ENCODE measurements at places on chromosomes 1 and 21.

DNA sequence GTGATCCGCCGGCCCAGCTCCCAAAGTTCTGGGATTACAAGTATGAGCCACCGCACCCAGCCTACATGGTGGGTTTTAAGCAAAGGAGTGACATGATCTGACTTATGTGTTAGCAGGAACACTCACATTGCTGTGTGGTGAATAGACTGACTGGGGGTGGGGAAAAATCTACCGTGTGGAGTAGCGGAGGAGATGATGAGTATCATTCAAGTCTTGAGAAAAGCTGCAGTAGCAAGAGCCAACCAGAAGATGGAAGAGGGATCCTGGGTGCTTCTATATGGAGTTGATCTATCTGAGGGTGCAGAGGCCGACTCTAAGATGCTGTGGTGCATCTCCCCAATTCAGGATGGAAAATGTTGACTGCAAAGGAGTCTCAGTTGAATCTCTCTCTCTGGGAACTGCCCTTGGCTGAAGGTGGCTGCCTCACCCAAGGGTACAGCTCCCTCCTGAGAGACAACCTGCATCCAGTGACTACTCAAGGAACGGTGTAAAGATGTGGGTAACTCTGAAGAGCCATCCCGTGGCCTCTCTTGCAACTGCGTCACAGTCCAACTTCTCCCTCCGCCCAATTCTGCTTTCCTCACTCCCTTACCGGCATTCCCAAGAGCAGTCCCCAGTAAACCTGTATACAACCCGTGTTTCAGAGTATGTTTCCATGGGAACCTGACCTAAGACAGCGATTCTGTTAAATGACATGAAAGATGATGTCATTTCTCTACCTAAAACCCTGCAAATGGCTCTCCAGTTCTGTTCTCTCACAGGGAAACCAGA, 7.4 kb upstream of the B3GALNT2 start:
- DNase-seq = no peak

DNA sequence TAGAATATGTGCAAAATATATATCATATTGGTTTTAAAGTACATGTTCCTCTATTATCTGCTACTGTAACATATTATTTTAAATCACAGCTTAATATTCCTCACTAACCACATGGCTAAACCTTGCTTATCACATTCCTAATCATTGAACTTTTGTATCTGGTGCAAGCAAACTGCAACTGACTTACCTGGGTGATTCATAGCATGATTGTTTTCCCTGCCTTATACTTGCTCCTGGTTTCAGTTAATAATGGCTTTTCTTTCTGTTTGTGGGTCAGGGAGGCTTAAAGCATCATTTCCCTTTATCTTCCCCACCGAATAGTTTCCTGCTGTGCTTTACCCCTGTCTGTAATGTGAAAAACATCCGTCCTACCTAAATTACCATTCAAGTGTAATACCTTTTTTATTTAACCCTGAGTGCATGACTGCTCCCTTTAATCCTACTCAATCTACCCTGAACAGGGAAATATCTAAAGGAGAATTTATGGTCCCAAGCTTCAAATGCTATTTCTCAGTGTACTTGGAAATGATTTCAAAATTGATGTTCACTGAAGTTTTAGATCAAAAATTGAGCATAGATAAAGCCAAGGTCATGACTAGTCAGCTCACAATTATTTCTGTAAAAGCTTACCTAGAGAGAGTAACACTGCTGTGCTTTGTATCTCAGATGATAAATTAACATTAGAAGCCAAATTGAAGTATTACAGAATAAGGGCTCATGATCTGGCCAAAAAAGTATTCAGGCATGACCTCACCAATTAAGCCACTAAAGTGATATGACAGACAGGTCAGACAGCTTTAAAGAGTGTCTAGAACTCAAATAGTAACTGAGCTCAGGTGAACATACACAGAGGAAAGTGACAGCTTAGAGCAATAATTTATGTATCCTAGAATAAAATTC, 507.1 kb downstream of the BRINP3 start:
- DNase-seq = no peak

GRCh38 chr1:201537891-201538611, 876 bp upstream of the NAV1 start:
- DNase-seq = no peak

DNA sequence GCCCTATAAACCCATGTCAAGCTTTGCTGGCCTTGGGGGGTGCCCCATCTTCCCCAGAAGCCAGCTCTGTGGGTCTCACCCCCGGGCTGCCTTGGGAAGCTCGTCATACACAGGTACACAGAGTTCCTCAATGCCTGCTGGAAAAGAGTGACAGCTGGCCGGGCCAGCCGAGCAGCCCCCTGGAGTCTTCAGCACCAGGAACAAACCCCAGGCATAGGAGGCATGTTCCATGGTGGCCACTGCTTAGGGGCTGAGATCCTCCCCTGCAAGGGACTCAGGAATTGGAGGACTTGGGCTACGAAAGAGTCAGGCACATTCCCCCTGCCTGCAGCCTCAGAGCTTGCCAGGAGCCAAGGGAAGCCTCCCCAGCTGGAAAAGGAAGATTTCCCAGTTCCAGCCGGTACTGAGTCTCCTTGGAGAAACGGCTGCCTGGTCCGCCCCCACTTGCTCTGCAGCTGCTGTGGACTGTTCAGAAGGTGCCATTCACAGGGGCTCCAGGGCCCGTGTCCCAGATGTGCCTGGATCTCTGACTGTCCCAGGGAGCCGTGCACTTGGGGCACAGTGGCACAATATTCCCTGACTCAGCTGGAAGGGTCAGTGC, 89.5 kb downstream of the STUM start:
- no peak for DNase-seq

DNA sequence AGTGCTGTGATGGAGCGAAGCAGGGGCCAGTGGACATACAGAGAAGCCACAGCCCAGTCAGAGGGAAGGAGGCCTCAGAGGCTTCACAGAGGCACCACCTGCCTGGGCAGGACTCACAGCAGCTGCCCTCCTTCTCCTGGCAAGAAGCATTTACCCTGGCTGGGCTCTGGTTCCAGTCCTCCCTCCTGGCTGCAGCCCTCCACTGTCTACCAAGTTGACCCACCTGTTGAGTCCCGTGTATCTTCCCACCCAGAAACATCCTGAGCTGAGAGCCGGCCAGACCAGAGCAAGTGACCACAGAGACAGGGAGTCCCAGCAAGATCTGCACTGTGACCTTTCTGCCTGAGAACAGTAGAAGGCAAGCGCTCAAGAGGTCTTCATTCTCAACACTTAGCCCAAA, 49.7 kb downstream of the GLIS1 start:
- no peak for DNase-seq

DNA sequence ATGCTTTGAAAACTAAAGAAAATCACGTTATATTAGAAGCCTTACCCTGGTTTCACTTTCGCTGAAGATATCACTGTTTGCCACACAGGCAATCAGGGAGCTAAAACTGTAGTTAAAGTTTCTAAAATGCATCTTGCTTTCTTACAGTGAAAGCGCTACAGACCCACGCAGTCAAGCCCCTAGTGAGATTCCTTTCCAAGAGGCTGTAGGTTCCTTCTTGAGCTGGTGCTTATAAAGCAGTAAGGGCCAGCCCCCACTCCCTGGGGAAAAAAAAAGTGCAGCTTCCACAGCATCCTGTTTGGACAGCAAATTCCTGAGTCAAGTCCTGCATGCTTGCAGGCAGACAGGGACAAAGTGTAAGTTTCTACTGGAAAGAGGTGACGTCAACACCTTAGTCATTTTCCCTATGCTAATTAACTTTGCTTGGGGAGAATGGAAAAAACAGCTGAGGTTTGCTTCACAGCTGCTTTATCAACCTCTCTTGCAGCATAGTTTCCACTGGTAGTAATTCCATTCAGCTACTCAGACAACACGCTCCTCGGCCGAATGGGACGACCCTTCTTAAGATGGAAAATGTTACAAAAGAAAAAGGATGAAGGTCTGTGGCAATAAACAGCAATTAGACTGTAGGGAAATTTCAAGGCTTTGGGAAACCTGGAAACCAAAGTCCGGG, 14.7 kb upstream of the KCNE1 start:
- peak; percentile 29 for DNase-seq
